ENCODE measurements at places on chromosomes 2 and 18.

- no peak for DNase-seq
Observed at GRCh38 chr2:170950221-170950761, 21.2 kb downstream of the GORASP2 start.

DNA sequence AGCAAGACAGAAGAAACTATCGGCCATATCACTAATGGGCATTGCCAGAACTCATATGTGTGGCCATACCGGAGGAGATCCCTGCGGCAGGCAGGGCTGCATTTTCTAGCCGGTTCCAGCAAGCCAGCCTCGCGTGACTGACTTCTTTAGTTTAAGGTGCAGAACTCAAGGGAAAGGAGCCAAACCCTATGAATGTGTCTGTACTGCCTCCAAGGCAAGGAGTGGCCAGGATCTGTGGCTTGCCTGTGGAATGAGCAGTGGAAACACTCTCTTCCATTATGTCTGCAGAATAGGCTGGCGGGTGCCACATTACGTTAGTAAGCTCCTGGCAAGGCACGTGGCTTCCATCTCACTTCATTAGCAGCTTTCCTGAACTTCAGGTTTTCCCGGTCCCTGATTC, 137.6 kb downstream of the ATL2 start:
- DNase-seq: no peak

DNA sequence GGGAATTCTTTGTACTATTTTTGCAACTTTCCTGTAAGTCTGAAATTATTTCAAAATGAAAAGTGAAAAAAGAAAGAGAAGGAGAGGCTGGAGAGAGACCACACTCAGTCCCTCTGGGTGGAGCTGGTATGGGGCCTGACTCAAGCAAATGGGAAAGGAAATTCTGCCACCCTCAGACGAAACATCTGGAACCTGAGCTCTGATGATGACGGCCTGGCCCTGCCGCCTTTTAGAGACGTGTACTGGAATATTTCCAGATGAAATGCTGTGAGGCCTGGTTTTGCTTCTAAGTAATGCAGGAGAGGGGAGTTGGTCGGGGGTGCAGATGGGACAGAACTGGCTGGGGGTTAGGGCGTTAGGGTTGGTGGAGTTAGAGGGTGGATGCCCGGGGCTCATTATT, 57.4 kb upstream of the GLI2 start:
- no peak for DNase-seq

GRCh38 chr2:2164326-2164917, 166.7 kb downstream of the MYT1L start:
- no peak for DNase-seq

- DNase-seq: no peak
Observed at GRCh38 chr2:168626096-168626495, 170.0 kb downstream of the CERS6 start.

DNA sequence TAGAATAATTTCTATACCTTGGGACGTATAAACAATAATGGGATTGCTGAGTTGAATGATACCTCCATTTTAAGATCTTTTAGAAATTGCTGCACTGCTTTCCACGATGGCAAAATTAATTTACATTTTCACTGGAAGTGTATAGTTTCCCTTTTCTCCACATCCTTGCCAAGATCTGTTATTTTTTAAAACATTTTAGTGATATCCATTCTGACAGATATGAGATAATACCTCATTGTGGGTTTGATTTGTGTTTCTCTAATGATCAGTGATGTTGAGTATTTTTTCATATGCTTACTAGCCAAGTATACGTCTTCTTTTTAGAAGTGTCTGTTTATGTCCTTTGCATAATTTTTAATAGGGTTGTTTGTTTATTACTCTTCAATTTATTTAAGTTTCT, 908.5 kb upstream of the CNTNAP5 start:
- no peak for DNase-seq

DNA sequence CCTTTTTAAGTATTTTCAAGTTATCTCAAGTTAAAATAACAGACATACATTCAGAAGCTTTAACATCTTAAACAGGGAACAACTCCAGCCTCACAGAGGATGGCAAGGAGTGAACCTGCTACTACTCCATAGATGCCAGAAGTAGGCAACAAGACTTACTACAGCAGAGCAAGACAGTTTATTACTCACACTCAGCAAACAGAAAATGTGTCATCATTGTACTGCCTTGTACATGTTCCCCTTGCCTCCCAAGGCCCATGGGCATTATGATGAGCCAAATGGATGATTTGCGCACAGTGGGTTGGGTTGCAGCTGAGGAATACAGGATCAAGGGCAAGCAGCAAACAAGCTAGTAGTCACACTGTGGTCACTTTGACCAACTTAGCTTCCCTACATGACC, 80.6 kb upstream of the VRK2 start:
- DNase-seq: no peak

DNA sequence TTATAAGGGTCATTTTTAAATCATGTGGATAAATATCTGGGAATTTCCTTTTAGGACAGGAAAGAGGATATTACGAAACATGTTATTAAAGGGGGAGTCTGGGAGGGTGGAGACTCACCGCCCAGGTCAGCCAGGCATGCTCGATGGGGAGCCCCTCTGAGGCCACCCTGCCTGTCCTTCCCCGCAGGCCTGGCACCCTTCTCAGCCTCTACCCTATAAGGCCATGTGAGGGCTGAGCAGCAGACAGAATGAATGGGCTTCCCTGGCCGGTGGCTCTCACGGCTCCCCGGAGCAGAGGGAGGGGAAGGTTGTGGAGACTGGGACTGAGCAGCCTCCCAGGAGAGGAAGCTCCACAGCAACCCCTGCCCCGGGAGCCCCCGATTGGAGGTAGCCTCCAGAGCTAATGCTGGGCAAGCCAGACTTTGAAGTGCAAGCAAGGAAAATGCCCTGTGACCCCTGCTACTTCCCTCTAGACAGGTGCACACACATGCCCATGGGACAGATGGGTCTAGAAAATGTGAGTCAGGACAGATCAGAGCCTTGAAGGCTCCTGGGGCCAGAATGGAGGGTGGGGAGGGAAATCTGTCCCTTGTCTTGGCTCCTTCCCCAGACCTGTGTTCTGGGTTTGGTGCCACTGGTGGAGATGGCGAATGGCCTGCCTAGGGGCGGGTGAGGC, 13.2 kb upstream of the ARMC9 start:
- DNase-seq: no peak

- DNase-seq: no peak
Observed at GRCh38 chr2:125850541-125850940, 805.4 kb upstream of the GYPC start.

DNA sequence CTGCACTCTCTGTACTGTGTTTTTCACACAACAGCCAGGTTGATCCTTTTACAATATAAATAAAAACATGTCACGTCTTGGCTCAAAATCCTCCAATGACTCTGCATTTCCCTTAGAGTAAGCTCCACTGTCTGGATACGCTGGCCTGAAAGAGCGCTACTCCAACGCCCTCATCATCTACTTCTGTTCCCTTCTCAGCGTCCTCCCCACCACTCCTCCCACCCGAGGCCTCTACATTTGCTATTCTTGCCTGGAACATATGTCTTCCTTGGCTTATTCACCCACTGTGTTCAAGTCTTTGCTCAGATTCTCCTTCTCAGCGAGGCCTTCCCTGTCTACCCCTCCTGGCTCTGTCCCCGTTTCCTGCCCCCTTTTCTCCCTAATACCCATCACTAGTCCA, 37.6 kb downstream of the EPB41L3 start:
- DNase-seq: no peak

DNA sequence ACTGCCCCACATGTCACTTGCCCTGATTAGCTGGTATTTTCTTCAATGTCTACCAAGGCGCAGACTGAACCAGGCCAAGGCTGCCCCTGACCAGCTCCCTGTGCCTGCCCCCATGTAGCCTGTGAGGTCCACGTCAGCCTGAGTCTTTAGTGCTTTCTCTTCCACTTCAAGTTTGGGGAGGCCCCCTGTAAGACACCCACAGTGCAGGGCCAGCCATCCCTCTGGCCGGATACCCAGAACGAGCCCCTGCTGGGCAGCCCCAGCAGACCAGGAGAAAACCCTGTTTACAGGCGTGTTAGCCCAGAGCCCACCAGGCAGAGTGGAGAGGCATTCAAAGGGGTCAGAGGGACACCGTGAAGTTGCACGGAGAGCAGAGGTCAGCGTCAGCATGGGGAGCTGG, 92.4 kb downstream of the TFCP2L1 start:
- DNase-seq: no peak

GRCh38 chr2:201938156-201938775, 95.4 kb upstream of the FZD7 start:
- DNase-seq: no peak

DNA sequence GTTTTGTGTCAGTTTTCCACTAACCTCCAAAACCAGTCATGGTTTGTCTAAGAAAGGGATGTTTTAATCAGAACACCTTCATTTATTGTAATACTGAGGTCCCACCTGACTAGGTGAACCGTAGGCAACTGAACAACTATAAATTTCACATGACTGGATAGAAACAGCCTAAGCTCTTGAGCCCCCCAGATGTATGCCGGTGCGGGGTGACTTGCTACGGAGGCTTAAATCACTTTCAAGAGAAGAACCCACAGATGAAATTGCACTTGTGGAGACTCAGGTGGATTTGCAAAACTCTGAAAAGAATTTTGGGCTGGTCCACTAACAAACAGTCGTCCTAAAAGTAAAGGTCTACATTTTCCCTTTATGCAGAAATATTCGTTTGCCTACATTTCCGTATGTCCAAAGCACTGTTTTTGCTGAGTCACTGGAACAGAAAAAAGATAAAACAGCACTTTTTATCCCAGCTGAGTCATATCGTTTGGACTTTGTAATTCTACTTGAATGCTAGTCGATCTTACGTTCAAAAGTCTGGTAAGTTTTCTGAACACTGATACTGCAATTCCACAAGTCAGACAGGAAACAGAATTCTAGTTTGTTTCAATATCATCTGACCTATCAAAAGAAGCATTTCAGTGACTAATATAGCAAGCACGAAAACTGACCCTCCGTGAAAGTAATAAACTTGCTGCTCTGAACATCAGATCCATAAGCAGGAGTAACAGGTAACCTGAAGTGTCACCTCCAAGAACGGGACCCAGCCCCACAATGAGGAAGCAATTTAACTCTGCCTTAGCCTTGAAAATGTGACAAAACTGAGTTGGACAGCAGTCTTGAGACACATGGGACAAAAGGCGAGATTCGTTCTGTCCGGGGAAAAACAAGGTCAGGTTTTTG, 18.1 kb downstream of the ZNF516 start:
- no peak for DNase-seq

- DNase-seq: no peak
Observed at GRCh38 chr2:10876963-10877362, 34.8 kb upstream of the KCNF1 start.

DNA sequence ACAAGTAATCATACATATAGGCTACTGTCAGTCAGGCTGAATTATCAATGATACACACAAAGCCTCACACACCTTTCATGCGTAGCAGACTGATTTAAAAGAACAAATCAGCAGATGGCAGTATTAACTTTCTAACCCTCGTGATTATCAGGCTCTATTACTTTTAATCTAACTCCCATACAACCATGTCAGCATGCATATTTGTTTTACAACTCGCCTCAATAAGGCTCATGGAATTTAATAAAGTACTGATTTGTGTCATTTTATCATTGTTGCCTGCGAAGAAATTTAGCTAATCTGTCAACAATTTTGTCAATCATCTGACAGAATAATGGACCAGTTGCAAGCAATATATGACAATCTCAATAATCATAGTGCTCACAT, 82.8 kb downstream of the SLC25A12 start:
- no peak for DNase-seq

DNA sequence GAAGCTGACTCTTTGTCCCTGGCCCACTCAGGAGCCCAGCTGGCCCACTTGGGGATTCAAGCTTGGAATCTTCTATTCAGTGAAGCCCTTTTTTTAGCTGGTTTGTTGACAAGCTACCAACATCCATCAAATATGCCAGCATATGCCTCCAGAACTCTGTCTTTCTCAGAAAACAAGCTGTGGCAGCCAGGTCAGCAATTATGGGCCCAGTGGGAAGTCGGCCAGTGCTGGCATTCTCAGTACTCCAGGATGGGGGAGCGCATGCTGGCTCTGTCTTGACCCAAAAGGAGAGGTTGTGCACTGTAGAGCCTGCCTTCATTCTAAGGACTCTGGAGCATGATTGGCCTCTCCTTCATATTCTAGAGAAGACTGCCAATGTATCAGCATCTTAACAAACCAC, 401.5 kb downstream of the CNTNAP5 start:
- DNase-seq: no peak

GRCh38 chr2:240564561-240565332, 3.5 kb upstream of the RNPEPL1 start:
- no peak for DNase-seq

DNA sequence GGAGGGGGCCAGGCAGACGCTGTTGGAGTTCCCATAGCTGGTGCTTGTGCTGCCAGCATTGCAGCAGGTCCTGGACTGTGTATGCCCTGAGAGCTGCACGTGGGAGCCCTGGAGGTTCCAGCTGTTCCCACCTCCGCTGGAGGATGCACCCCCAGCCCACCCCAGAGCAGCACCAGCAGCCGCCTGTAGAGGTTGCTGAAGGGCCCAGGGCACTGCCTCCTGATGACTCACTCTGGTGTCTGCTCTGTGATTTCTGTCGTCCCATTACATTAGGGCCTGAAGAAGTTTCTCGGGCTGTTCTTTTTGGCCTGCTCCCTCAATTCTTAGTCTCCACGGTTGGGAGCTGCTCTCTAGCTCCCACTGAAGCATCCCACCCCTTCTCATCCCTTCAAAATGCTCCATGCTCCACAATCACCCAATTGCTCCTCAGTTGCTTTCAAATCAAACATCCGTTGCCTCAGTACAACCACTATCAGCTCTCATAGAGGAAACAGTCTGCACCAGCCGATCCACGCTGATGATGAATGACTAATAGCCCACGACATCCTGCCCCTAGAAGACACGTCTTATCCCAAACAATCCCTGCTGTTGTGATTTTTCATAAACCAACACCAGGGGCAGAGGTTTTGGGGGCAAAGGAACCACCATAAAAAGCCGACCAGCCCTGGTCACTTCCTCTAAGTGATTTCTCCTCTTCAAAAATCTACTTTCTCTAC, 65.2 kb upstream of the RNF152 start:
- no peak for DNase-seq

GRCh38 chr18:73060666-73061288, 193.0 kb upstream of the NETO1 start:
- DNase-seq: no peak

DNA sequence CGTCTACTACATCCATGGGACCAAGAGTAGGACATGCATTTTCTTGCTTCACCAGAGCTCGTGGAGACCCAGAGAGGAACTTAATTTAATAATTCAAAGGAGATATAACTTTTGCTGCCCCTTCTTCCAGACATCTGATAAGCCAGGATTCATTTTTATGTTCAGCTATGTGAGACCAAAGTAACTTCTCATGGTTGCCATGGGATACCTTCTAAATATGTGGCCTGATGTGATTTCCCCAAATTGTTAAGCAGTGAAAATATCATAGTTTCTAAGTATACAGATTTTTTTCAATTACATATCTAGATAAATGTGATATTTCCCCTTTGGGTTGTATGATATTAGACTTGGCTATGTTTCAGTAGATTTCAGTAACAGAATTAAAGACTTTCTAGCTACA, 185.5 kb upstream of the FN1 start:
- DNase-seq: no peak

- DNase-seq: no peak
Observed at GRCh38 chr2:238818561-238818960, 29.3 kb upstream of the TWIST2 start.

- no peak for DNase-seq
Observed at GRCh38 chr2:240324312-240325015, 111.0 kb upstream of the GPC1 start.

GRCh38 chr18:54386043-54386442, 28.3 kb downstream of the C18orf54 start:
- DNase-seq: no peak
